ENCODE measurements at places on chromosomes 4 and X. TPM values are rescaled to one million over a fixed set of nuclear protein-coding genes. Genes with fewer than 3 reads are reported as not detected.

DNA sequence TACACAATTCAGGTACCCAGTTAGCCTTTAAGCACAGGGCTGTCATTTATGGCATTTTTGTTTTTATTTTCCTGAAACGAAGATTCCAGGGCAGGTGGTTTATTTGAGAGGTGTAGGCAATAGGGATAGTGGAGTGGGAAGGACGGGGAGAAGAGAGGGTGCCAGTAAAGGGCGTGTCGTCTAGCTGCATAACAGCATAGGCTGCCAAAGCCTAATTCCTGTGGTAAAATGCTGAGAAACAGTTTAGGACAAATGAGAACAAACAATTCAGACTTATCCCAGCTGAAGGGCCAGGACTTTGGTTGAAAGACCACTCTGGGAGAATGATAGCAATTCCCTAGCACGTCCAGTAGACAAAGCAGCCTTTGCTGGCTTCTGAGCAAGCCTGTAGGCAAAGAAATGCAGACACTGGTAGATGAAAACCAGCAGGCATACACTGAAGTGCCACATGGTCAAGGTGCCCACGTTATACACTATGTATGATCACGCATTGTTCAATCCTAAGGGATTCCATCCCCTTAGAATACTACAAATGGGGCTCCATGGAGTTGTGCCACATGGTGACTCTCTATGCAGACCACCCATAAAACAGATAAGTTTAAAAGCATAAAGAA lies 70.6 kb downstream of the PKD2 start:
- no peak for DNase-seq

DNA sequence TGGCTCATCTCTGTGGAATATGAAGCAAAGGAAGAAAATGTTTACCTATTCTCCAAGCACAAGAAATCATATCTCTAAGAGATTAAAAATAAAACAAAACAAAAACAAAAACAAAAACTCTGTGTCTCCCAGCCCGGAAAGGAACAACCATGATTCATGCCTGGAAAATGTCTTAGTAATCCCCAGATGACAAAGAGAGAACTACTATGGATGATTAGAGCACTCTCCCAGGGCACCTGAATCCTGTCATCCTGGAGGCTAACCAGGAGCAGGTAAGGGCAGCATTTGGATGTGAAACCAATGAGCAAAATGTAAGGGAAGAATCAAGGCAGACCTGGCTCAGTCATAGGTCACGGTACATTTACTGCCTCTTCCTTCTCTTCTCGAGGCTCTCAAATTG lies 1.7 kb upstream of the AKAP4 start:
- DNase-seq: no peak

DNA sequence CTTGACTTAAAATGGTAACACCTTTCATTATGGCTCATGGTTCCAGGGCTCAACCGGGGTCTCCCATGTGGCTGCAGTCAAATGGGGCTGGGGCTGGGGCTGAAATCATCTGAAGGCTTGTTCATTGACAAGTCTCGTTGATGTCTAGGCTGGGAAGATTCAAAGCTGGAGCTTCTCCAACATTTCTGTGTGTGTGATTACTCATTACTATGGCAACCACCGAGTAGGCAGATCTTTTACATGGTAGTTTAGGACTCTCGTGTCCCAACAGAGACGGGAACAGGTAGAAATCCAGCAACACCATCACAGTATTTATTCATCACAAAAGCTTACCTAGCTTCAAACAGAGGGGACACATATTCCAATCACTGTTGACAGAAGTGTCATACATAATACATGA lies 7.8 kb downstream of the YTHDC1 start:
- DNase-seq: no peak

CENPE gene
- total RNA-seq: 1.6 TPM

PDLIM3 gene
- total RNA-seq: 18.6 TPM

DNA sequence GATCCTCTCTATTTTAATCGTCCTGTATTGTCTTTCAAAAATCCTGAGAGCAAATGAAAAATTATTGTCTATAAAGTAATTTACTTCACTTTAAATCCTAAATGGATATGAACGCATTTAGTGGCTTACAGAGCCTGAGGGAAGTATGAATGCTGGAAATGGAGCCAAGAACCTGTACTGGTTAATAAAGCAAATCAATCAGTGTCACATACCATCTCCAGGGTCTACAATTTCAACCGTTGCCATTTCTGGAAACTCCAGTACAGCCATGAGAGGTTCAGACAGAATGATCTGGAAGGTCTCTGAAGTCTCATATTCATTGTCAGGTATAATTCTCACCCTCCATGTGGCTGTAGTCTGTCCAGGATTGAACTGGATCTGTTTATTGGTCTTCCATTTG lies 76.6 kb downstream of the FREM3 start:
- DNase-seq: no peak

- DNase-seq: no peak
Observed at GRCh38 chr4:6494431-6495295, 22.2 kb upstream of the PPP2R2C start.

GRCh38 chrX:16567681-16568080 lies 82.3 kb upstream of the S100G start:
- no peak for DNase-seq

GRCh38 chrX:12489341-12489740 lies 301.9 kb upstream of the PRPS2 start:
- no peak for DNase-seq

GRCh38 chr4:111802191-111802590 lies 343.1 kb upstream of the FAM241A start:
- DNase-seq: no peak

DNA sequence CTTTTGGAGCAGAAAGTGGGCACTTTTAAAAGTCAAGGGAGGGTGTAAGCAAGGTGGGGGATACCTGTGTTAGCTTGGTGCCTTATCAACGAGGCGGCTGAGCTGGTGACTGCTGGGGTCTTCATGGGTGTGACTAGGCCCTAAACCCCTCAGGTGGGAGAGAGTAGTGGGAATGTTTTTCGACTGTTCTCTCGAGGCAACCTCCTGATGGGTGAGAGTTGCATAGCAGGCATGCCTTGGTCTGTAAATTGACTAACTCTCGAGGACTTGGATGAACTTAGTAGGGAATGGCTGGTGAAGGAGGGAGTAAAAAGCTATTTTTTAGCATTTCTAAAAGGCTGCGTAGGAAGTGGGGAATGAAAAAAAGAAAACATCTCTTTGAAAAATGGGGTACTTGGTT lies 80.0 kb downstream of the ARHGAP10 start:
- no peak for DNase-seq

- no peak for DNase-seq
Observed at GRCh38 chr4:144572660-144573059, 73.3 kb upstream of the HHIP start.

PPP1R2C gene
- total RNA-seq: not detected

GRCh38 chr4:148078061-148078460 lies 346.2 kb downstream of the ARHGAP10 start:
- DNase-seq: no peak

DNA sequence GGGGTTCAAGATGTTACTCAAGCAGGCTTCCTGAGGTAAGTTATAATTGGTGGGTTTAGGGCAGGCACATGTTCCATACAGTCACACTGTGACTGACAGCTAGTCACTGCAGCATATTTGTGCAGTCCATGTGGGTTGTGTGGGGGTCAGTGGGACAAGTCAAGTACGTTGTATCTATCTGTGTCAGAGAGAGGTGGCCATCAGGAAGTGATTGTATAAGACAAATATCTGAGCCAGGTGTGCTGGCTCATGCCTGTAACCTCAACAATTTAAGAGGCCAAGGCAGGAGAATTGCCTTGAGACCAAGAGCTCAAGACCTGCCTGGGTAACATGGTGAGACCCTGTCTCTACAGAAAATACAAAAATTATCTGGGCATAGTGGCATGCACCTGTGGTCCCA lies 509.3 kb downstream of the CENPC start:
- no peak for DNase-seq

RNF150 gene
- 0.65 TPM for total RNA-seq

RTL3 gene
- total RNA-seq: 0.10 TPM

DNA sequence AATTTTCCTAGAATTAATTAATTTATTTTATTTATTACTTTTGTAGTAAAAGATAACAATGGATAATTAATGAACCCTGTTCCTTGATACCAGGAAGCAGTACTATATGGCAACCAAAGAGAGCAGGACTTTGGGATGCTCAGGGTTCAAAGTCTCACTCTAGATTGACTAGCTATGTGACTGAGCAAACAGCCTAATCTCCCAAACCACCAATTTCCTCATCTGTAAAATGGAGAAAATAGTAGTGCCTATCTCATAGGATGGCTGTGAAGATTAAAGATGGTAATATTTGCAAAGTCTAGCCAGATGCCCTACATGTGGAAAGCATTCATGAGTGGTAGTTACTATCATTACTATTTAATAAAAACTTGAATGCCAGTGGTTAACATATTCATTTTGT lies 97.6 kb downstream of the PRDM5 start:
- DNase-seq: no peak

GRCh38 chr4:129978315-129978714 lies 882.4 kb downstream of the C4orf33 start:
- no peak for DNase-seq

FRMPD3 gene
- not detected for total RNA-seq

DNA sequence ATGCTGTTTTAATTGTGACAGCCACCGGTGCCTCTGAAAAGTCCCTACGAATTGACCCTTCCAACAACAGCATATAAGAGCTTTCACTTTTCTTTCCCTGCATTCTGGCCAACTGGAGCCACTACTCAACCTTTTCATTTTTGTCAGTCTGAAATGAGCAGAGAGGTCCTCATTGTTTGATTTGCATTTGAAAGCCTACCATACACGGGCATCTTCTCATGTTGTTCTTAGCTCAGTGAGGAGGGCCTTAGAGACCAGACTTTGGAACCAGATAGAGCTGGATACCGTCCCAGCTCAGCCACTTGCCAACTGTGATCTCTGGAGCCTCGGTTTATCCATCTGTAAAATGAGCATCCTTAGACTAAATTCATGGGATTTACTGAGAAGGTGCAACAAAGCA lies 16.9 kb upstream of the TMSB4X start:
- DNase-seq: no peak

GRCh38 chr4:21512353-21512752 lies 436.2 kb downstream of the KCNIP4 start:
- DNase-seq: no peak

XAGE1A gene
- 0.76 TPM for total RNA-seq

GRCh38 chr4:131534944-131535645 lies 1614.0 kb upstream of the PCDH10 start:
- no peak for DNase-seq

MOB1B gene
- total RNA-seq: 14.6 TPM

DNA sequence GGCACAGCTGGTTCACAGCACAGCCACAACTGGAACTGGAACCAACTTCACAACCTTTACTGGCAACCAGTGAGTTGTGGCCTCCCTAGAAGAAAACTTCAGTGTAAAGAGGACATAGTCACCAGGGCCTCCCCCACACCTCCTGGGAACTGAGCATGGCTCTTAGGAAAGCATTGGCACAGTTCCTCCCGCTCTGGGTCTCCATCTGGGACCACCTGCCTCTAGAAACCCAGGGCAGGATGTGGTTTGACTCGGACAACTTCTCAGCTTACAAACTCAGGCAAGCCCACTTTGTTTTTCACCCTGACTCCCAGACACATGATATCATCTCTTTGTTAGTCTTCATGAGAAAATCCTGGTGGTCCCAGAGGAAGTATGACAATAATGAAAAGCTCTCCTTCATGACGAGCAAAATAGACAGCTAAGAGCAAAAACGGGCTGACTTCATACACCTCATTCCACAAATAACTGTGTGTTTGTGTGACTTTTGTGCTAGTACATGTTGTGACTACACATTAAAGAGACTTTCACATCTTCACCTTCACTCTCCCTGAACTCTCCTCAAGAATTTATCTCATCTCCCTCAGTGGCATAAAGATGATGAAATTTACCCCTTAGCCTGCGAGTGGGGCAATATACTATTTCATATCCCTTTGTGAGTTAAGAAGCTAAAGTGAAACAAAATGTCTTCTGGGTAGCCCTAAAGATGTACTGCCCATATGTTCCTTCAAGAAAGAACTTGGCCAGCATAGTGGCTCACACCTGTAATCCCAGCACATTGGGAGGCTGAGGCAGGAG lies 75.4 kb downstream of the SH3KBP1 start:
- DNase-seq: no peak

IL2 gene
- not detected for total RNA-seq

CD40LG gene
- not detected for total RNA-seq

DNA sequence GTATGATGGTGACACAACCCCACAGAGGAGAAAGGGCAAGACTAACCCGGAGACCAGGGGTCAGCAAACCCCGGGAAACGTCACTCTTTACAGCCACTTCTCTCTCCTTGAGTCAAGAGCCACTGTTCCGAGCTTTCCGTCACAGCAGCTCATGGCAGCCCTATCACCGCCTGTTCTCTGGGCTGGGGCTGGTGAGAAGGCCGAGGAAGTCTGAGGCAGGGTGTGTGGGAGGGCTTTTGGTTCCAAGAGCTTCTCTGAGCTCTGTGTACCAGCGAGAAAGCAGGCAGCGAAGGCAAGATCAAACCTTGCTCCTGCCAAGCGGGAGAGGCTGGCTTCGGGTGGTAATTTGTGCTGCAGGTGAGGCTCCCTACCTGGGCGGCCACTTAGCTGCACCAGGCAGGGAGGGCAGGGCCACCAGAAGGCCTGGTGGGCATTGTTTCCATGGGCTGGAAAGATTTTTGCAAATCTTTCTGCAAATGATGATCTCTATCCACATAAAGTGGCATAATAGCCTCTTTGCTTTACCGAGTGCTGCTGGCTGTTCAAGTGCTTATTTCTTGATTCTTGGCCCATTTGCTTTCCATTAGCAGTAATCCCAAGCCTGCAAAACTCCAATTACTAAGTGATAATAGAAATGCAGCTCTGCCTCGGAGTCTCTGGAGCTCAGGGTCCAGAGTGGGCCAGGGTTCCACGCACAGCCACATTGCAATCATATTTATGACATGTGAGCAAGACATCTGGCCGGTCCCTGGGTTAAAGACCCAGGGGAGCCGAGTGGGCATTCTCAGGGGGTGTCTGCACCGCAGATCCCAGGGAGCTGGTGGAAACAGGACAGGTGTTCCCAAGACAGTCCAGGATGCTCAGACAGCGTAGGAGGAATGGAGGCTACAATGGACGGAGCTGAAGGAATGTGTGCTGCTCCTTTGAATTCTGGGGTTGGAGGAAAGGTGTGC lies 41.5 kb downstream of the DCTD start:
- no peak for DNase-seq

DNA sequence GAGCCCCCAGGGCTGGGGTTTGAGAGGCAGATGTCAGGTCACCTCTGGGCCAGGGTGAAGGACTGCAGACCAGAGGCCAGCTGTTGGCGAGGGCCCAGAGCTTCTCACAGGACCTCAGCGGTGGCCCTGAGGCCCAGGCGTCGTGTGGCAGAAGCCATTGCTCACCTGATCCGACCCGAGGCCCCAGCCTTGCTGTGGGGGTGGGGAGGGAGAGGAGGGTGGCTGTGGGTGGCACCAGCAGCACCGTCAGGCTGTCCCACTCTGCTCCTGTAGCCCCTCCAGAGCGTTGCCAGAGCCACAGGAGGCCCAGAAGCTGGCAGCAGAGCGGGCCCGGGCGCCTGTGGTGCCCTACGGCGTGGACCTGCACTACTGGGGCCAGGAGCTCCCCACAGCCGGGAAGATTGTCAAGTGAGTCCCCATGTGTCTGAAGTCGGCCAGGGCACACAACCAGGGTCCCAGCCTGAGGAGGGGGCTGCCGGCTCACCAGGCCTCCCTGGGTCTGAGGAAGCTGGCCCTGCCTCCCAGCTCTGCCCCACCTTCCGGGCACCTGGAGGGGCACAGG lies 28.8 kb downstream of the UVSSA start:
- no peak for DNase-seq

SMPX gene
- total RNA-seq: not detected

GRCh38 chrX:46704767-46705386 lies 54.0 kb downstream of the SLC9A7 start:
- DNase-seq: no peak

TRMT44 gene
- 45.8 TPM for total RNA-seq

AFF2 gene
- 1.6 TPM for total RNA-seq

ITM2A gene
- total RNA-seq: 23.1 TPM

- no peak for DNase-seq
Observed at GRCh38 chr4:53832549-53832948, 231.9 kb downstream of the CHIC2 start.

Measured in lower leg skin (tissue), 4 donors.